ENCODE measurements at places on chromosomes 4 and X. TPM values are rescaled to one million over a fixed set of nuclear protein-coding genes. Genes with fewer than 3 reads are reported as not detected.

DNA sequence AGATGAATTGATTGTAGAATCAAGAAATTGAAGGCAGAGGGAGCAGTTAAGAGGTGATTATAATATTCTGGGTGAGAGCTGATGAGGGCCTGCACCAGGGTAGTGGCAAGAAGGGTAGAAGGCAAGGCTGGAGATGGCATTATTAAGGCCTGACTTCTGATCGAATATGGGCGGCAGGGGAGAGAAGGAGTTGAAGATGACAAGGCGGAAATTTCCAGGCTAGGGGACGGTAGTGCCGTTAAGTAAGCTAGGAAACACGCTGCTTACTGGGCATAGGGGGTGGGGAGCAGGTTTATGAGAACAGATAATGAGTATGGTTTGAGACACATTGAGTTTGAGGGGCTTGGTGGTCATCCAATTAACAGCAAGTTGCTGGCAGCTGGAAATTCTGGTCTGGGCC, 19.5 kb downstream of the BCORL1 start:
- DNase-seq: no peak

DNA sequence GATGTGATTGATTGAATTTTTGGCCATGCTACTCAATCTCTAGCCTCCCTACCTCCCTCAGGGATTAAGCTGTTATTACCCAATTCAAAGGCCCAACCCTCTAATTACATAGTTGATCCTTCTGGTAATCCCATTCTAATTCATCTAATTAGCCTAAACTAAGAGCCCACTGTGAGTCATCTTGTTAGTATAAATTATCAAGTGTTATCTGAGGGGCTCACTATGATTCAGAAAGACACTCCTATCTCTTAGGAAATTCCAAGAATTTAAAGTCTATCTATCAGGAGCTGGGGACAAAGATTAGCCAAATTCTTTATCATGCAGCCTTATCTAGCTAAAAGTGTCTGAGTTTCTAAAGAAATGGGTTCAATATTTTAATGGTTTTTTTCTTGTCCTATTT, 32.9 kb upstream of the VEGFC start:
- no peak for DNase-seq

- DNase-seq: no peak
These were observed 514.2 kb upstream of the GALNT7 start for GRCh38 chr4:172654457-172654856.

DNA sequence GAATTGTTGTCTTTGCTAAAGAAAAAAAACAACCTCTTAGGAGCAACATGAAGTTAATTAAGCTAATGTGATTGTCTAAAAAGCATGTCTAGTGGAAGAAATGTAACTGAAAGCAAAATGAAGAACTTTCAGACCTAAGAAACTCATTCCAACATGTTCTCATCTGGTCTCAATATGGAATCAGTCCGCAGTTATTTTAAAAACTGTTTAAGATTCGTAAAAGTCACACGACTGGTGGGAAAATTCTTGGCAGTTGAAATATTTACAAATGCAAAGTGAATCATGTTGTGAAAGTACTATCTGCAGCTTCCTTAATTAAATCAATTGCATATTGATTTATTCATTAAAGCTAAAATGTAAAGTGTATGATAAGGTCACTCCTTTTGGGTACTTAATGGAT, 117.8 kb upstream of the DIAPH2 start:
- DNase-seq: no peak

GRCh38 chrX:153776120-153776599, 4.7 kb upstream of the SRPK3 start:
- no peak for DNase-seq

GRCh38 chrX:23938690-23939089, 30.9 kb downstream of the CXorf58 start:
- DNase-seq: no peak

DNA sequence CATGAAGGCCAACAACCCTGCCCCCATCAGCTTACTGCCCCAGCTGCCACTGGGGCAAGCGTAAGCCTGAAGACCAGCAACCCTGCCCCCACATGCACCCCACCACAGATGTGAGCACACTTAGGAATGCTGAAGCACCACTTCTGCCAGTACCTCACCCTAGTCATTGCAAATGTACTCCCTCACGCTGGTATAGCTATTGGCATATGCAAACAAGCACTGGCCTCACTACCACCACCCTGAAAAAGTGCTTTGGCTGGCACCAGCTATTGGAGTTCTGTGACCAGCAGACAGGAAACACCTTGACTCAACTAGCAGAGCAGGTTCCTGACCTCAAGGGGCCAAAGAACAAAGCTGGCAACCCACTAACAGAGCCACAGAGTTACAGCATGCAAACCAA, 534.4 kb upstream of the POU3F4 start:
- no peak for DNase-seq

GRCh38 chrX:100731441-100732281, at the start of gene SYTL4:
Gene SYTL4 (minus strand): TSS chrX:100732121. CDS start chrX:100702037, 30,084 bp downstream.
- no peak for DNase-seq

DNA sequence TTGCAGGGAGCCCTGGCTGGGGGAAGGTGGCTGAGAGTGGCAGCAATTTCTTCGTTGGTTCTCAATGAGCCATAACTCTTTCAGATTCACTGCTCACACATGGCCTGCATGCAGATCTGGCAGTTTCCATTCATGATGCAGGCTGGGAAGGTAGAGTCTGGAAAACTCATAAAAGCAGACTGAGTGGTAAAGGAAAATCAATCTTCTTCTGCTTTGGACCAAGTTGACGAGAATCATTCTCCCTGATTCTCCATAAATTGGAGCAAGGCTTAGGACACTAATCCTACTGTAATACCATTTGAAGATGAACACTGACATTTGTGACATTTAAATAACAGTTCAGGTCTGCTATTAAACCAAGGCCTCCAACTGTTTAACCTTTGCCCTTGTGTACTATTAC, 35.3 kb upstream of the HAND2 start:
- DNase-seq: no peak

DNA sequence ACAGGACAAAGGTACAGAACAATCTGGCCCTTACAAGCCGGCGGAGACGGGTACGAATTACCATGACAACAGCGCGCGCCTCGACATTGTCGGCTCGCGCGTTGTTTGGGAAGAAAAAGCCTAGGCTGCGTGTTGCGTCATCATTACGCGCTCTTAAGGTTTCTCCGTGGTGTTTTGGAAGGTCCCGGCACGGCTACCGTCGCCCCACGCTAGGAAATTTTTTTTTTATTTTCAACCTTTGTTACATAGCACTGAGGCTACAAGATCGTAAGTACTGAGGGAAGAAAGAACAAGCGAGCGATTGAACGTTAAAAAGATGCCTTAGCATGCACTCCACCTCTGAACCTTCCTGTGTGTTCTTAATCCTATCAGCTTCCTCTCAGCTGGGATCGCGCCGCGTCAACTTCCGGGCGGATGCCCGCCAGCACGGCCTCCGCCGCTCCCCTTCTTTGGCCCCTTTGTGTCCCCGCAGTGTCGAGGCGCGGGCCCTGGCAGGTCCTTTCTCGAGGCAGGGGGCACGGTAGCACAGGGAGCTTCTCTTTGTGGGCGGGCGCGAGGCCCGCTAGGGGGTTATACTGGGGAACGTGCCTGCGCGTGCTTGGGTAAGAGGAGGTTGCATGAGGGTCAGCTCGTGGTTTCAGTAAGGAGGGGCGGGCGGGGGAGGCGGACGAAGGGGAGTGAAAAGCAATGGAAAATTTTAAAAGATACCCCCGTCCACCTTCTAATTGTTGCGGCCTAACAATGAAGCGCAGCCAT, at the start of gene SMARCAD1:
Gene SMARCAD1, plus strand, starts transcription at position 397 of the 756 bp plus-strand sequence. CDS start 530 bp downstream, outside the sequence.
- DNase-seq: peak; percentile 99

- DNase-seq: no peak
These were observed 216.8 kb upstream of the FAT1 start for GRCh38 chr4:186940476-186940875.

- no peak for DNase-seq
These were observed 424 bp downstream of the SATL1 start for GRCh38 chrX:85243155-85243554.

- DNase-seq: no peak
These were observed 29.6 kb upstream of the NKRF start for GRCh38 chrX:119635799-119636198.

GRCh38 chr4:149168645-149169044, 647.0 kb downstream of the IQCM start:
- DNase-seq: no peak

DNA sequence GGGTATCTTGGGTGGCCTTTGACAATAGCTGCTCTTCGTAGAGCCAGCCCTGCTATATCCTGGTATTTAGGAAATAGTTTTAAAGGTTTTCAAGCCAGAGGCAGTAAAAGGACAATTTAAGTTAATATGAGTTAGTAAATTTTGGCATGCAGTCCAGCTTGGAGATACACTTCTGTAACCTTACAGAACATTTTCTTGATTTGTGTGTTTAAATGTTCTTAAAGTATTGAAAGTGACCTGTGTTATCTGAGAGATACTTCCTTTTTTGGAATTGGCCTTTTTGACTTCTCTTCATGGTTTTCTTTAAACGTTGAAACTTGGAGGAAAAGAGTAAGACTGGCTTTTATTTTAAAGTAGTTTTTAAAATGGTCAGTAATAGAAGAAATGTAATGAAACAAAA, 25.5 kb downstream of the PDLIM5 start:
- DNase-seq: no peak

The PAPSS1 gene
- total RNA-seq: 46.5 TPM

The COL25A1 gene
- total RNA-seq: 13.2 TPM

Data from SJCRH30 (cell line).